Fibroblast of skin of right biceps (primary cell): ENCODE measurements at places on chromosomes 16 and 17.

- peak; percentile 72 for DNase-seq
Measured at GRCh38 chr17:15883617-15884111, 61.3 kb upstream of the ADORA2B start.

DNA sequence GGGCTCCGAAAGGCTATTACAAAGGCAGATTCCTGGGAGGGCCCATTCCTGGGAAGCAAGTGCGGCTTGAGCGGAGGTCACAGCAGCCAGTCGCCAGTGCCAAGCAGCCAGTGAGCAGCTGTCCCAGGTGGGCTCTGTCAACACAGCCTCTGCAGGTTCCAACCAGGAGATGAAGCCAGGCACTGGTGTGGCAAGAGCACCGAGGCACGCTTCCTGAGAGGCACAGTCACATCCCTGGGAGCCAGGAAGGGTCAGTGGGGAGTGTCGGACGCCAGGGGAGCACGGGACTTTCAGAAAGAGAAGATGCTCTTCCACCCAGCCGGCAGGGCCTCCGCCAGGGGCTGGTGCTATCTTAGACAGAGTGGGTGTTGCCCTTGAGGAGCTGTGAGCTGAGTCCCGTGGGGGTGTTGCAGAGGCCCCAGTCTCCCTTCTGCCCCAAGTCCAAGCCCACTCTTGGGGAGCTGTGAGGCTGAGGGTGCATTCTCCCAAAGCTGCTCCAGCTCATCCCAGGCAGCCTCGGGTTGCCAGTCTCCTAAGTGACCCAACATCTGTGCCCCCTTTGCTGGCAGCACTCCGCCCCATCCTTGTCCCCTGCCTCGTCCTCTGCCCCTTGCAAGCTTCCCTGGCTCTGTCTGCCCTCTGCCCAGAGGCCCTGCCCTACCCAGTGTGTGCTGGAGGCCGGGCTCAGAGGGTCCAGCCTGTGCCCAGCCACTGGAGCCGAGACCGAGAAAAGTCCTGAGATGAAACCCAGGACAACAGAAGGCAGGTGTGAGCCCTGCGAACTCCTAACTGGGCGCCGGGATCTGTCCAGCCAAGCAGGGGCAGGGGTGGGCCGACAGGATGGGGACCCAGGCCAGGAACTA, 6.6 kb downstream of the UBALD1 start:
- no peak for DNase-seq

DNA sequence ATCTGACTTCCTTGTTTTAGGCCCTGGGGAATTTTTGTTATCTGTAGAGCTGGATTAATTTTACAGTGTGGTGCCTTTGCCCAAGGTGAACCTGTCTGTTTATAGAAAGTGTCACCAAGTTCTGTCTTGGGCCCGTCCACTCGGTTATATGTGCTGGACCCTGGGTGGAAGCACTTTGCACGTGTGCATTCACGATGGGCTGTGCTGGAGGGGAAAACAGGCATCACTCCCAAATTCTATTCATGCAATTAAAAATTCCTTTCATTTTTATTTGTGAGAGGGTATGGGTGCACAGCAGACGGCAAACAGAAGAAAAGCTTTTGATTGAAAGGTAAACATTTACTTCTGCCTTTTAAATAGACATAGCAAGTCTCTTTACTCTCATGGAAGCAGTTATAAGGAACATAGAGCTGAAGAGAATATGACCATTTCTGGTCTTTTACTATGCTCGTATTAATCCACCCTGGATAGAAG, 101.2 kb downstream of the WWOX start:
- DNase-seq: no peak

GRCh38 chr16:53153130-53153529, 98.3 kb downstream of the CHD9 start:
- DNase-seq: no peak

DNA sequence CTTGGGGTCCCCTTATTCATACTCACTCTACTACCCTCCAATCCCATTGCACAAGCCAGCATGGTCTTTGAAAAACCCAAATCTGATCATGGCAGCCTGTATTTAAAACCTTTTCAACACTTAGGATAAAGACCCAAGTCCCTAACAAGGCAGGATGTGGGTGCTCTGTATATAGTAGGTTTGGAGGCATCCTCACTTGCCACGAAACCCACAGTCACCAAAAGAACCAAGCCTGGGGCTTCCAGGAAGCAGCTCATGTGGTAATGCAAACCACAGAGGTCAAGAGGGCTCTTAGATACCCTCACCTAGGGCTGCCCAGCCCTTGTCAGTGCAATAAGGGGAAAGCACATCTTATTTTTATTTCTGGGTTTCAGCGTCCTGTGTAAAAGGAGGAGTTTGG, 218.6 kb upstream of the ASIC2 start:
- no peak for DNase-seq

GRCh38 chr16:79754501-79754900, 154.0 kb upstream of the MAF start:
- DNase-seq: peak; percentile 89

GRCh38 chr16:64138006-64138405, 983.9 kb downstream of the CDH11 start:
- DNase-seq: no peak

DNA sequence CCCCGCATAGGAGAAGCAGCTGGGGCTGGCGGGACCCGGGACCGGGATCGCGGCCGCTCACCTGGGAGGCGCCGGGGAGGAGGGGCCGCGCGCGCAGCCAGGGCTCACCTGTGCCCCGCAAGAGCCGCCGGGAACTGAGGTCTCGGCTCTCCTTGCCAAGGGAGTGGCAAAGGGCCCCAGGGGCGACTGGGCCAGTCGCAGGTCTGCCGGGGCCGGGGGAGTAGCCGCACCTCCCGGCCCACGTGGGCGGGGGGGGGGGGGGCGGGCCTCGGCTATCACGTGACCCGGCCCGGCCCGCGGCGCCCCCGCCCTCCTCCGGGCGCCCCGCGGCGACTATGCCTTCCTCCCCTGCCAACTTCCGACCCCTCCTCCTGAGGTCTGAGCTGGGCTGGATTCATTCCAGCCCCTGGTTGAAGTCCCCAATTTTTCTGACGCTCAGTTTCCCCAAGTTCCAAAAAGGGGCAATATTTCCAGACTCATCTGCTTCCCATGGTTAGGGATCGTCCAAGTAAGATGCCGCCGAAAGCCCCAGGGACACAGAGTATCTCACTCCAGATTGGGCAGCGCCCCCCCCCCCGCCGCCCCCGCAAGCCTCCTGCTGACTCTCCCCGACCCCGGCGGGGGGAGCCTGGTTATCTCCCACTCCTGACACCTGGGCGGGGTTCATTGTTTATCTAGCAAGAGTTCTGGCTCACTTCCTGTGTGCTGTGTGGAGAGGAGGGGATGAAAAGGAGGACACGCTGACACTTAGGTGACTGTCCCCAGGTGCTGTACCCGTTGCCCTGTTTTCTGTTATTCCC, at the start of gene TMC6:
Gene TMC6, minus strand, starts transcription at position 205 of the 800 bp plus-strand sequence. CDS start 1,923 bp downstream, outside the sequence.
- DNase-seq: no peak

DNA sequence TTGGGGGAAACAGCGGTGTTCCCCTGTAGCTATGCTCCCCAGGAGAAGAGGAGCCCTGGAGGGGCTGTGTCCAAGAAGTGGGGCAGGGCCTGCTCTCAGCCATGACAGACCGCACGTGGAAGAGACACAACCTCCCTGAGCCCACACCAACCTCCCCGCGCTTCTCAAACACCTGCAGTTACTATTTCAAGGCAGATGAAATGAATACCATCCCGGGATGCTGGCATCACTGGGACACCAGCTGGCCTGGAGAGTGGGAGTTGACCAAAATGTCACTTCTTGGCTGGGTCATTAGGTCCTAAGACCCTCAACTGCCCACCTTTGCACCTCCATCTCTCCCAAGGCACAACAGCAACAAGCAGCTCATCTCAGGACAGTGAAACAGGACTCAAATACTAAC, 32.0 kb downstream of the SPHK1 start:
- DNase-seq: no peak

GRCh38 chr17:32757963-32758362, 119.0 kb downstream of the MYO1D start:
- peak; percentile 26 for DNase-seq

- DNase-seq: peak; percentile 80
Measured at GRCh38 chr16:67181346-67181745, 2.4 kb downstream of the MATCAP1 start.

DNA sequence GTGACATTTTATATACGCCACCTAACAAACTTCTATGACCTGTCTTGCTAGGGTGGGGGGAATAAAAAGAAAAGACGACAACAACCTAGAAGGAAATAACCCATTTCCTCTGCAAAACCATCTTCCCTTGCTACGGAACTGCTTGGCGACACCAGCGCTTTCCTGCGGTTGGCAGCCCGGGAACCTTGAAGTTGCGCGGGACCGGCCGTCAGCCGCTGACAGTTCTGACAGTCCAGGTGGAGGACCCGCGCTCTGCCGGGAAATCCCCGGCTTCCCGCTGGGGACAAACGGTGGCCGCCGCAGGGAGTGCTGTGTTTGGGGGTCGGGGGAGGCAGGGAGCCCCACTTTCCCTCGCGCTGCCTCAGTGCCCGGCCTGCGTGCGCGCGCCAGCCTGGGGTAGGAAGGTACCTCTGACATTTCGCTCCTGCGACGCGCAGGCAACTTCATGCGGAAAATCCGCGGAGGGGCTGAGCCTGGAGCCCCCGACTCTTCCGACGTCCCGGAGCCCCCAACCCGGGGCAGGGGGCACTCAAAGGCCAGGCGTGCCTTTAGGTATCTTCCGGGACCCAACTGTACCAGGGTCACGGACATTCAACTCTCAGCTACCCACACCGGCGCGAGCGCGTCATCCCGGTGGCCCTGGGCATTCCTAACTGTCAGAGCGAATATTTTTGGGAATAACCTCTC, 516 bp downstream of the SLC16A6 start:
- DNase-seq: no peak

DNA sequence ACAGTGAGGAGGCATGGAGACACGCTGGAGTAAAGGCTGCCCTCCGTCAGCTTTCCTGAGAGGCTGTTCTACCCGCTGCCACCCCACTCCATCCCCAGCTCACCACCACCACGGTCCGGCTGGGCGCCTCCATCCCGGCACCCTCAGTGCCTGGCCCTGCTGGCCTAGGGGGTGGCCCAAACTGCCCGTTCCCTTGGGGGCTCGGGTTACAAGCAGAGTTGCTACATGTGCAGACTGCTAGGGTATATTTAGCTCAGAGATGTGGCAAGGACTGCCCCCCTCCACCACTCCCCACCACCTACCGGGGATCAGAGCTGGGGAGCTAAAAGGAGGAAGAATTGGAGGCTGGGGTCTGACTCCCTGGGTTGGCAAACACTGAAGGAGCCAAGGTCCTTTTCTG, 4.1 kb downstream of the CACNB1 start:
- DNase-seq: no peak

- DNase-seq: no peak
Measured at GRCh38 chr16:56630134-56630533, 2.3 kb upstream of the MT1M start.

DNA sequence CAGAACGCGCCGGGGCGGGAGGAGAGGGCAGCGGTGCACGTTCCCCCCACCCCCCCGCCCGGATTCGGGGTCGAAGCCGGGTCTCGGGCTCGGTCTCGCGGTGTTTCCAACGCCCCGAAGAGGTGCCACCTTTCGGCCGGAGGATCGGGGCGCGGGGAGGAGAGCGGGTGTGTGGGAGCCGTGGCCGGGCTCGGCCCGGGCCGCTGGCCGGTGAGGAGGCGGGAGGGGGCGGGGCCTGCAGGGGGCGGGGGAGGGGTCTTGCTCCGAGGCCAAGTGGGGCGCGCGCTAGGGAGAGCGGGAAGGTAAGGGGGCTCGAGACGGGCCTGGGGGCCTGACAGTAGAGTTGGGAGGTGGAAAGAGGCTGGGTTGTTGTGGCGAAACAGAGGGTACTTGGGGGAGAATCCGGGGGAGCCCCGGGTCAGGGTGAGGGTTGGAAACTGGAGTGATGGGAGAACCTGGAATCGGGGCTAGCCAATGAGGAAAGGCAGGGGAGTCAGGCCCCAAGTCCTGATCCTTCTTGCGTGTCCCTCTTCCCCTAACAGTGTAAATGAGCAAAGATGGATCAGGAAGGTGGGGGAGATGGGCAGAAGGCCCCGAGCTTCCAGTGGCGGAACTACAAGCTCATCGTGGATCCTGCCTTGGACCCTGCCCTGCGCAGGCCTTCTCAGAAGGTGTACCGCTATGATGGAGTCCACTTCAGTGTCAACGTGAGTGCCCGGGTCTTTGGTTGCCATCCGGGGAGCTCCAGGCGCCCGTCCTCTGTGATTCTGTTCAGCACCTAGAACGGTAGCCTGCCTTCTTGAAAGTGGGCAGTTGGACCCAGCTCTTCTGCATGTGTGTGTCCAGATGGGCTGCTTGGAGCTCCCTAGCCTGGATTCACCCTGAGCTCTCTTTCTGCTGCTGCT, 873 bp downstream of the SETD1A start:
- DNase-seq: peak; percentile 53

DNA sequence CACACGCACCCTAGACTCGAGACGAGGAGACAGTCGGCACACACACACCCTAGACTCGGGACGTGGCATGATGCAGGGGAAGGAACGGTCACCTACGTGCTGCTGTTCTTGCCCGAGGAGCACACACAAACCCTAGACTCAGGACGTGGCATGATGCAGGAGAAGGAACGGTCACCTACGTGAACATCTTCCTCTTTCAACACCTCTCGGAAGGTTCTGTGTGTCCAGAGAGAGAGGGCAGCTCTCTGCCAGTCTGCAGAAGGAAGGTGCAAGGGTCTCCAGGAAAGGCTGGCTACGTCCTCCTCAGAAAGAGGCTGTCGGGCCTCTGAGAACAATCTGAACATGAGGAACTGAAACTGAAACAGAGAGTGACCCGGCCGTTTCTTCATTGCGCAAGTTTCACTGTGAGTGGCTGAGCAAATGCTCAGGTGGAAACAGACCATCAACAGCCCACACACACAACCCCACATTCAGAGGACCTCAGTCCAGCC, 43.4 kb downstream of the ZNF276 start:
- no peak for DNase-seq

- no peak for DNase-seq
Measured at GRCh38 chr17:72561266-72561665, 440.4 kb downstream of the SOX9 start.

- no peak for DNase-seq
Measured at GRCh38 chr16:80305410-80305809, 235.4 kb upstream of the DYNLRB2 start.

DNA sequence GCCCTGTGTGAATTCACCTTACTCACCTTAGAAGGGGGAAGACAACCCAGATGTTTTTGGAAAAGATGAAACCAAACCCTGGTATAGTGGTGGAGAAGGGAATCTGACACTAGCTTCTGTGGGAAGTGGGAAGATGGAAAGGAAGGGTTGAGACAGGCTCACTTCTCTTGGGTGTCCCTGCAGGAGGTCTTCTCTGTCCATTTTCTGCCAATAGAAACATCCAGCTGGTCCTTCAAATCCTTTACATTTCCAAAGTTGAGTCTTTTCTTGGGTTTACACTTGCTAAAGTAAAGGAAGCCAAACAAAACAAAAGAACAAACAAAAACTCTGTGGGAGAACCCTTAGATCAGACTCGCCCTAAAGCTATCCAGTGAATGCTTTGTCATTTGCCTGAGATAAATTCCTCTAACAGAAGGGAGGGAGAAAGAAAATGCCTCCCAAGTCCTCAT, 10.2 kb downstream of the HOXB1 start:
- DNase-seq: peak; percentile 73

DNA sequence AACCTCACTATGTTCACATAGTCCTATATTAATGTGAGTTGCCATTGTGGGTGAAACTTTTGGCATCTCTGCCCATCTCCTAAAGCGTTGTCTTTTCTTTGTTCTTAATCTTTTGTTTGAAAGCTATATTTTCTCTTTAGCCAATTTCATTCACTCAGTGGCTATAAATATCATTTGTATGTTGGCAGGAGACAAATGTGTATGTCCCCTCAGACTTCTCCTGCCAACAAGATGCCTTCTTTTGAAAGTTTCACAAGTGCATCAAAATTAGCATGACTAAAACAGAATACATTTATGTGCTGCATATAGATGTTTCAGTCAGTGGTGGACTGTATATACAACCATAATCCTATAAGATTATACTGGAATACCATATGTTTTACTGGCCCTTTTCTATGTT, 109.0 kb downstream of the CA10 start:
- DNase-seq: no peak

- no peak for DNase-seq
Measured at GRCh38 chr17:57744195-57745170, 616 bp downstream of the CCDC182 start.
